Upper lobe of left lung (tissue), 6 donors: ENCODE measurements at places on chromosomes 13 and 19. TPM values are rescaled to one million over a fixed set of nuclear protein-coding genes. Genes with fewer than 3 reads are reported as not detected.

DNA sequence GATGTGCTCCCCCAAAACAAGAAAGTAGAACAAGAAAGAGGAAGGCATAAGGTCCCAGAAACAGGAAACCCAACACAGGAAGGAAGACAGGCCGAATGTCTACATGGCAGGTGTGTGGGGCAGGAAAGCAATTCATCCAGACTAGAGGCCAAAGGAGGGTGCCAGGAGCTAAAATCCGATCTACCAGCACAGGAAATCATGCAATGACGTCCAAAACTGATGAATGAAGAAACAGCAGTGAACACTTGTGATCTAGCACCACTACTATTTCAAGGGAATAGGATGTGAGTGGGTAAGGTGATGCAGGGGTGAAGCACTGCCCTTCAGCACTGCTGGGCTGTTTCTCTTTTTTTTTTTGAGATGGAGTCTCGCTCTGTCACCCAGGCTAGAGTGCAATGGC lies 59.1 kb downstream of the DOCK9 start:
- no peaks in the 10 kb centered on the region for H3K27me3 ChIP-seq
- H3K27ac ChIP-seq, result no peak overlapping the region
- H3K36me3 ChIP-seq, result peaks cover 72% of the 10 kb centered on the region

DNA sequence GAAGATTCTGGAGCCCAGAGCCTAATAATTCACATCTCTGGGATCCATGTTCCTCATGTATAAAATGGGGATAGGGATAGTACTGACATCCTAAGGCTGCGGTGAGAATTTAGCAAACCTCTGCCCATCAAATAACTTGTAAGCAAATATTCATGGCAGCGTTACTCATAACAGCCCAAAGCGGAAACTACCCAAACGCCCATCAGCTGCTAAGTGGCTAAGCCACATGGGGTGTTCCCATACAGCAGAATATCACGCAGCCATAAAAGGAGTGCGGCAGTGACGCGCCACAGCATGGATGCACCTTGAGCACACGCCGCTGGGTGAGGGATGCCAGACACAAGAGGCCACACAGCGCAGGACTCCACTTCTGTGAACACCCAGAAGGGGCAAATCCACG lies 19.7 kb downstream of the VRK3 start:
- H3K4me1 ChIP-seq, result peaks cover 20% of the 10 kb centered on the region
- no peaks in the 10 kb centered on the region for H3K27me3 ChIP-seq
- H3K27ac ChIP-seq, result no peak overlapping the region
- peaks cover 93% of the 10 kb centered on the region for H3K36me3 ChIP-seq

Gene C19orf67
- not detected for total RNA-seq

DNA sequence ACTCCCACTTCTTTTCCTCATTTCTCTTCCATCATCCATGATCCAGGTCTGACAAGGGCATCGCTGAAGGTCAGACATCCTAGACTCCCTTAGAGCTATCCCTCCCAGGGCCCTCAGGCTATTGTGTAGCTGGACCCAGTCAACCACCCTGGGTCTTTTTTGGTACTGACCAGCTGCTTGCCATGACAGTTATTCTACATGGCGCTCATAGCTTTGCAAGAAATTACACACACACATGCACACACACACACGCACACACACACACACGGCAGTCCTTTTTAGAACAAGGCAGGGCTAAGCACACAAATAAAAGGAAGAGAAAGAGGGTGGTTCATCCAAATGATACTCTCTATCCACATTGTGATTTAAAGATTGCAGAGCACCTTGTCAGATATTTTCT lies 18.3 kb downstream of the SIAH3 start:
- no peak overlapping the region for H3K4me3 ChIP-seq
- no peaks in the 10 kb centered on the region for H3K4me1 ChIP-seq
- no peaks in the 10 kb centered on the region for H3K27me3 ChIP-seq

- no peak overlapping the region for H3K4me3 ChIP-seq
- no peaks in the 10 kb centered on the region for H3K27me3 ChIP-seq
- DNase-seq, result no peak
- H3K4me1 ChIP-seq, result no peaks in the 10 kb centered on the region
These were observed 12.3 kb downstream of the CLDN10 start for GRCh38 chr13:95564733-95565291.

- peak; percentile 87 for DNase-seq
- peaks cover 46% of the 10 kb centered on the region for H3K4me1 ChIP-seq
- H3K27me3 ChIP-seq, result peaks cover 4% of the 10 kb centered on the region
- H3K4me3 ChIP-seq, result peak overlapping the region; percentile 25
These were observed 6.0 kb downstream of the PNMA8B start for GRCh38 chr19:46489445-46490272.

GRCh38 chr13:109389456-109389855 lies 396.9 kb downstream of the IRS2 start:
- no peak overlapping the region for H3K4me3 ChIP-seq
- H3K4me1 ChIP-seq, result peaks cover 2% of the 10 kb centered on the region
- H3K27ac ChIP-seq, result peak overlapping the region; percentile 48
- H3K36me3 ChIP-seq, result no peaks in the 10 kb centered on the region
- DNase-seq, result no peak

DNA sequence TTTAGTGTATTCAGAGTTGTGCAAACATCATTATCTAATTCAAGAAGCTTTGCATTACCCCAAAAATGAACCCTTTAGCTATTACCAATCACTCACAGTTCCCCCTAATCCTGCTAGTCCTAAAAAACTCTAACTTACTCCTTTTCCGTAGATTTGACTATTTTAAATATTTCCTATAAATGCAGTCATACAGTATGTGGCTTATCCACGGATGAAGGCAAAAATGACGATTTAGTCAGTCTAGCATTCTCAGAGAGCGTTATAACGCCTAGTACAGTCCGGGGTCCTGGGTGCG lies 587 bp upstream of the ZNF383 start:
- H3K27ac ChIP-seq, result peak overlapping the region; percentile 96
- H3K27me3 ChIP-seq, result no peaks in the 10 kb centered on the region
- DNase-seq, result no peak
- peaks cover 17% of the 10 kb centered on the region for H3K4me1 ChIP-seq
- no peaks in the 10 kb centered on the region for H3K36me3 ChIP-seq

DNA sequence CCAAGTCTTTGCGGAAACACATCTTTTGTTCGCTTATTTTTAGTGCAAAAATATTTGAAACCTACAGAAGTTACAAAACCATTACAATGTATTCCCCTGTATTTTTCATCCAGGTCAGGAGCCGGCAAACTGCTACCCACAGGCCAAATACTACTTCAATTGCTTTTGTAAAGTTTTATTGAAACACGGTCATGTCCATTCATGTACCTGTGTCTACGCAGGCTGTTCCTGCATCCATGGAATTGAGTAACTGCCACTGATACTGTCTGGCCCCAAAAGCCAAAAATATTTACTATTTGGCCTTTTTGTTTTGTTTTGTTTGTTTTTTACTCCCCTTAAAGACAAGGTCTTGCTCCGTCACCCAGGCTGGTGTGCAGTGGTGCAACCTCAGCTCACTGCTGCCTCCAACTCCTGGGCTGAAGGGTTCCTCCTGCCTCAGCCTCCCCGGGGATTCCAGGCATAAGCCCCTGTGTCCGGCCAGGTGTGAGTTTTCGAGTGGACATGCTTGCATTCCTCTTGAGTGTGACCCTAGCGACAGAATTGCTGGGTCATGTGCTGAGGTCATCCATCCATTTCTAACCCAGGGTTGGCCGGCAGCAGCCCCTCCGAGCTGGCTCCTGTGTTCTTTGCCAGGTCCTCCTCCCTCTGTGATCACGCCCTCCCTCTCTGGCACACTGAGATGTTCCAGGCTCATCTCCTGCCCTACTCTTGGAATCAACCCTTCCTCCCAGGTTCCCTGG lies 10.9 kb upstream of the S1PR4 start:
- H3K4me3 ChIP-seq, result no peak overlapping the region
- DNase-seq, result no peak
- no peaks in the 10 kb centered on the region for H3K27me3 ChIP-seq
- H3K27ac ChIP-seq, result no peak overlapping the region

Gene PRR19
- total RNA-seq, result not detected

Gene ACP5
- 289 TPM for total RNA-seq

Gene MAST1
- 0.61 TPM for total RNA-seq

DNA sequence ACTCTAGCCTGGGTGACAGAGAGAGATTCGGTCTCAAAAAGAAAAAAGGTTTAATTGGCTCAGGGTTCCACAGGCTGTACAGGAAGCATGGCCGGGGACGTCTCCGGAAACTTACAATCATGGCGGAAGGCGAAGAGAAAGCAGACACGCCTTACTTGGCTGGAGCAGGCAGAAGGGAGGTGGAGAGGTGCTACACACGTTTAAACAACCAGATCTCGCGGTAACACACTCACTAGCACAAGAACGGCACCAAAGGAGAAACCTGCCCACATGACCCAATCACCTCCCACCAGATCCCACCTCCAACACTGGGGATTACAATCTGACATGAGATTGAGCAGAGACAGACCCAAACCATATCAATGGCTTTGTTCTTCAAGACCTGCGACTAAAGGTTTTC lies 12.8 kb downstream of the CASP14 start:
- H3K27ac ChIP-seq, result no peak overlapping the region
- no peaks in the 10 kb centered on the region for H3K36me3 ChIP-seq
- no peaks in the 10 kb centered on the region for H3K27me3 ChIP-seq
- H3K4me3 ChIP-seq, result no peak overlapping the region
- no peak for DNase-seq

- H3K27ac ChIP-seq, result no peak overlapping the region
- H3K4me3 ChIP-seq, result no peak overlapping the region
These were observed 15.9 kb downstream of the KANK2 start for GRCh38 chr19:11181488-11181887.

DNA sequence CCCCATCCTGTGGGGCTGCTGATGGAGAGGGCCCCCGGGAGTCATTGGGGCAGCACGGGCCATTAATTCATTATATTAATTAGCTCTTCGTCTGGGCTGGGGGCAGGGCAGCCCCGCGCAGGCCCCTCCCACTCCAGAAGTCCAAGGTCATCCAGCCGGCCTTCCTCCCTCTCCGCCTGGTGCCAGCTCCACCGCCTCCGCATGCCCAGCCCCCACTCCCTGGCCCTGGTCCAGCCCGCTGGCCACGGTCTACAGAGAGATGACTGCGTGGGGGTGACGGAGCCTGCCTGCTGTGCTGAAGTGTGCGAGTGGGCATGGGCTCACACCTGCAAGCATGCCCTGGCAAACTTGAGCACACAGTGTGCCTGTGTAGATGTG lies 8.8 kb downstream of the IGLON5 start:
- no peaks in the 10 kb centered on the region for H3K4me1 ChIP-seq
- no peak overlapping the region for H3K27ac ChIP-seq
- DNase-seq, result peak; percentile 82
- H3K4me3 ChIP-seq, result no peak overlapping the region
- H3K36me3 ChIP-seq, result no peaks in the 10 kb centered on the region

DNA sequence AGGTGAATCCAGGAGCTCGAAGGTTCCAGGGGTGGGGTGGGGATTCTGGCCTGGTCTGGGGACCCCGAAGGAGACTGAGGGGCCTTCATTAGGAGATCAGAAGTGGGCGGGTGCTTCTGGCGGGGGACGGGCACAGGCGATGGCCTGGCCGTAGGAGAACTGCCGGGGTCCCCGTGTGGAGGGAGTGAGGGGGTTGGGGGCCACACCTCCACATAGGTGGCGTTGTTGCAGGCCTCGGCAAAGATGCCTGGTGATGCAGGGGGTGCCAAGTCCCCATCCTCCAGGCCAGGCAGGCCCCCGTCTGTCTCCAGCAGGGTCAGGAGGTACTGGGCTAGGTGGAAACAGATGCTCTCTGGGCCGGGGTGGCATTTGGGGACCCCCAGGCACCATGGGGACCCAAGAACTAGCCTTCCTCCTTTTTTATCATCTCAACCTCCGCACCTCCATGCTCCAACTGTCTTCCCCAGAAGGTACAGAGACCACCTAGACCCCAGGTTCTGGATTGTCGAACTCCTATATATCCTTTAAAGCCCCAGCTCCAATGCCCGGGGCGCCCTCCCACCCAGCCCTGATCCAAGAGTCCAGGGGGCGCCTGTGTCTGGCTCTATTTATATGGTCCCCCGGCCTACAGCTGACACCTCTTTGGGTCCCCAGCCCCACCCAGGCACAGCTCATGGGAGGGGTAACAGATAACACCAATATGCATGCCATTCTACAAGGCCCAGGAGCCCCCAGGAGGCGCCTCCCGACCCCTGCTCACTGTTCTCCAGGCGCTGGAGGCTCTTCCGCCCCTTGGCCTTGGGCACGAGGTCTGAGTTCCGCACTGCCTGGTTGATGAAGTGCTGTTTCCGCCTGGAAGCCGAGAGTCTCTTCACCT lies 8.2 kb downstream of the RNU6-9 start:
- H3K27me3 ChIP-seq, result no peaks in the 10 kb centered on the region
- no peak overlapping the region for H3K27ac ChIP-seq
- no peak for DNase-seq
- no peaks in the 10 kb centered on the region for H3K4me1 ChIP-seq
- H3K36me3 ChIP-seq, result peaks cover 24% of the 10 kb centered on the region
- no peak overlapping the region for H3K4me3 ChIP-seq

- no peaks in the 10 kb centered on the region for H3K36me3 ChIP-seq
- no peak for DNase-seq
- no peak overlapping the region for H3K27ac ChIP-seq
- H3K4me1 ChIP-seq, result peaks cover 8% of the 10 kb centered on the region
These were observed 132.9 kb downstream of the RAP2A start for GRCh38 chr13:97566907-97567306.

Gene PDE4C
- total RNA-seq, result 25.9 TPM

GRCh38 chr13:113451951-113452421 lies 1.3 kb downstream of the ADPRHL1 start:
- no peak overlapping the region for H3K27ac ChIP-seq
- H3K4me1 ChIP-seq, result peaks cover 8% of the 10 kb centered on the region
- H3K36me3 ChIP-seq, result peaks cover 3% of the 10 kb centered on the region
- DNase-seq, result no peak
- no peaks in the 10 kb centered on the region for H3K27me3 ChIP-seq

GRCh38 chr19:45497791-45498190 lies 452 bp upstream of the PPM1N start:
- H3K27ac ChIP-seq, result no peak overlapping the region
- H3K27me3 ChIP-seq, result no peaks in the 10 kb centered on the region
- no peak for DNase-seq
- H3K36me3 ChIP-seq, result no peaks in the 10 kb centered on the region

- no peak overlapping the region for H3K27ac ChIP-seq
- H3K4me1 ChIP-seq, result peaks cover 17% of the 10 kb centered on the region
- H3K4me3 ChIP-seq, result no peak overlapping the region
- peak; percentile 76 for DNase-seq
- H3K36me3 ChIP-seq, result no peaks in the 10 kb centered on the region
- H3K27me3 ChIP-seq, result no peaks in the 10 kb centered on the region
These were observed 23.4 kb upstream of the SLC7A10 start for GRCh38 chr19:33248954-33249613.

Gene RNF113B
- total RNA-seq, result not detected

Gene PEG3
- 13.1 TPM for total RNA-seq

DNA sequence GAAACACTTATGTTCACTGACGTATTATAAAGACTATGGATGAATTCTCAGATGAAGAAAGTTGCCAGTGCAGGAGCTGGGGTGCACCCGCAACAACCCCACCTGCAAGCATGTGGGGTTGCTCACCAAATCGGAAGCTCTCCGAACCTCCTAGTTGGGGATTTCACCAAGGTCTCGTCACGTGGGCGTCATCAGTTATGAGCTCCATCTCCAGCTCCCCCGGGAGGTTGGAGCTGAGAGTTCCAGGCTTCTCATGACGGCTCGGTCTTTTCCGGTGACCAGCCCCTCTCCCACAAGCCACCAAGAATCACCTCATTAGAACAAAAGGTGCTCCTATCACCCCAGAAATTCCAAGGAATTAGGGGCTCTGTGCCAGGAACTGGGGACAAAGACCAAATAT lies 46.1 kb upstream of the TUBGCP3 start:
- H3K4me1 ChIP-seq, result no peaks in the 10 kb centered on the region
- H3K27ac ChIP-seq, result no peak overlapping the region
- H3K36me3 ChIP-seq, result no peaks in the 10 kb centered on the region
- H3K4me3 ChIP-seq, result no peak overlapping the region
- no peaks in the 10 kb centered on the region for H3K27me3 ChIP-seq
